ENCODE measurements at places on chromosomes 11 and 22. TPM values are rescaled to one million over a fixed set of nuclear protein-coding genes. Genes with fewer than 3 reads are reported as not detected.

SAA1 gene
- 1.9 TPM for total RNA-seq

KCNQ1 gene
- 0.55 TPM for total RNA-seq

- H3K4me3 ChIP-seq: no peak overlapping the region
- H3K27me3 ChIP-seq: no peaks in the 10 kb centered on the region
- peaks cover 23% of the 10 kb centered on the region for H3K4me1 ChIP-seq
- H3K36me3 ChIP-seq: no peaks in the 10 kb centered on the region
Measured at GRCh38 chr11:129698212-129698611, 117.4 kb upstream of the TMEM45B start.

- H3K27me3 ChIP-seq: peaks cover 28% of the 10 kb centered on the region
- H3K36me3 ChIP-seq: no peaks in the 10 kb centered on the region
- H3K4me1 ChIP-seq: no peaks in the 10 kb centered on the region
- no peak overlapping the region for H3K27ac ChIP-seq
- peak; percentile 64 for DNase-seq
Measured at GRCh38 chr22:30474683-30475424, 3.0 kb upstream of the SEC14L3 start.

FOLR2 gene
- not detected for total RNA-seq

Measured in PC-9 (cell line).